NCI-H1436 treated with DMSO at 0.1 percent for 48 hours (cell line): ENCODE measurements at places on chromosomes 6 and 20.

DNA sequence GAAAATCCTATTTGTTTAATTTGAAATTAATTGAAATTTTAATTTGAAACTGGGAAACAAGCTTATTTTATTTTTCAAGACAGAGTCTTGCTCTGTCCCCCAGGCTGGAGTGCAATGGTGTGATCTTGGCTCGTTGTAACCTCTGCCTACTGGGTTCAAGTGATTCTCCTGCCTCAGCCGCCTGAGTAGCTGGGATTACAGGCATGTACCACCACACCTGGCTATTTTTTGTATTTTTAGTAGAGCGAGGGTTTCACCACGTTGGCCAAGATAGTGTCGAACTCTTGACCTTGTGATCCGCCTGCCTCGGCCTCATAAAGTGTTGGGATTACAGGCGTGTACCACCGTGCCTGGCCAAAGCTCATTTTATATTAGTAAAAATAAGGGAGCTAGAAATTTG lies 4.2 kb downstream of the SRSF3 start:
- no peak for DNase-seq

DNA sequence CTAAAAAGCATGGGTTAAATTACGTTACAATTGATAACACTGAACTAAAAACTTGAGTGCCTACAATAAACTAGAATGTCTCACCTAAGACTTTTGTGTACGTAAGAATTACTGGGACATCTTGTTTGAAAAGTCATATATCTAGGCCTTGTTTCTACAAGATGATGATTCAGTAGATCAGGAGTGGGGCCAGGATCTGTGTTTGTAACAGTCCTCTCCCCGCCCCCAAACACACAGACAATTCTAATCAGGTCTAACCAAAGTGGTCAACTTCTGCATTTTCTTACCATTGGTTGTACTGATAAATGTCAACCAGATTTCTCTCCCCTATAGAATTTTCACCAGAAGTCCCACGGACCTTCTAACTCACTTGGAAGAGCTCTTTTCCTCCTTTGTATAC lies 56.9 kb downstream of the RAMACL start:
- no peak for DNase-seq

DNA sequence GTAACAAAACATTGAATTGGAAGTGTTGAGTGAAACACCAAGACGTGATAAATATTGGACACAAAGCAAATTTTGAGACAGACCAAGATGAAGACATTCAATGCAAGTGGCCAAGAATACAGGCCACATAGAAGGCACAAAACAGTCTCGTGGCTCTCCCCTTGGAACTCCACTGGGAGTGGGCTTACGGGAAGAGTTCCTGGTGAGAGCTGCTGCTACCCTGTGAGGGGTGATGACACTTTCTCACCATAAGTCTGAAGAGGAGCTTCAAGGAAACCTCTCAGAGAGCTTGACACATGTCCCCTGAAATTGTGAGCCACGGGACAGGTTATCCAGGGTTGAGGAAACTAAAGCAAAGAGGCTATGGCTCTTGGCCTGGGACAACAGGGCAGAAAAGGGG lies 48.6 kb upstream of the SLC22A16 start:
- no peak for DNase-seq

GRCh38 chr20:62822788-62823651 lies 6.2 kb downstream of the COL9A3 start:
- DNase-seq = peak; percentile 63

- no peak for DNase-seq
Measured at GRCh38 chr6:15504040-15504495, 158.8 kb downstream of the DTNBP1 start.

- no peak for DNase-seq
Measured at GRCh38 chr20:48652961-48653705, 174.7 kb downstream of the PREX1 start.

DNA sequence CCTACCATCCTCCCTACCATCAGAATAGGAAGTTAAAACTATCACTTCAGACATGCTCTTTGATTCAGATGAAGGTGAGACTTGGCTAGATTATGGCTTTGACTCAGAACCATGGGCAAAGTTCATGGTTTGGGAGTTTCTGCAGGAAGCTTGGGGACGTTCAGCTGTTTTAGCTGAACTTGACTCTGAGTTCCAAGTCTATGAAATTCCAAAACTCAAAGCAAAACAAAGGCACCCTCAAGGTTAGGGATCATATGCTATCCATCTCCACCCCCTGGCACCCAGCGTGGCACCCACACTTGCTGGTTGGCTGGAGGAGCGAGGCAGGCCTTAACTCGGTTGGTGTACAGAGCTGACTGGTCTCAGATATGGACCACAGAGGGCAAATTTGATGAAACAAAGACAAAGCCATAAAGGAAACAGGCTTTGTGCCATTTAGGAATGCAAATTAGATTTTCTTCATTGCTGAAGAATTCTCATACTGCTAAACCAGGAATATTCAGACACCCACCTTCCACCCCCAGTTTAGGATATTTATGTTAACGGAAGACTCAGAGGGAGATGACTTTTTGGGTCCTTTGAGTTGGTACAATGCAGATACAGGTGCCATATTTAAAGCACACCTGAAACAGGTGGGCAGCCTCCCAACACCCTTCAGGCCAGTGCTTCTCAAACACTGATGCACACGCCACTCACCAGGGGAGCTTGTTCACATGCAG lies 88.4 kb upstream of the SLC22A16 start:
- no peak for DNase-seq

GRCh38 chr20:63133481-63134091 lies 82.3 kb downstream of the YTHDF1 start:
- no peak for DNase-seq

DNA sequence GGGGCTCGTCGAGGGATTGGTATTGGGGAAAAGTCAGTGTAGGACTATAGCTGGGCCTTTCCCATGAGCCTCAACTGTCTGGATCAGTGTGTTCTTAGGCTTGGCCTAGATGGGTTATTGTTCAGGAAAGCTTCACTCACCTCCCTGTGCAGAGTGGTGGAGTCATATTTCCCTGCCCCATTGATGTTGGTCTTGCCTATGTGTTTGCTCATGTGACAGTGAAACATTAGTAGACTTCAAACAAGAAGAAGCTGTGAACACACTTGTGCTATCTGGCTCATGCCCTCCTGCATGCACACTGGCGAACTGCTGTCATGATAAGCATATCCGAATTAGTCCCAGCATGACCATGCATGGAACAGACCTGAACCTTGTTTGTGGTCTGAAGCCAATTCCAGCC lies 171.1 kb downstream of the DHX35 start:
- no peak for DNase-seq

DNA sequence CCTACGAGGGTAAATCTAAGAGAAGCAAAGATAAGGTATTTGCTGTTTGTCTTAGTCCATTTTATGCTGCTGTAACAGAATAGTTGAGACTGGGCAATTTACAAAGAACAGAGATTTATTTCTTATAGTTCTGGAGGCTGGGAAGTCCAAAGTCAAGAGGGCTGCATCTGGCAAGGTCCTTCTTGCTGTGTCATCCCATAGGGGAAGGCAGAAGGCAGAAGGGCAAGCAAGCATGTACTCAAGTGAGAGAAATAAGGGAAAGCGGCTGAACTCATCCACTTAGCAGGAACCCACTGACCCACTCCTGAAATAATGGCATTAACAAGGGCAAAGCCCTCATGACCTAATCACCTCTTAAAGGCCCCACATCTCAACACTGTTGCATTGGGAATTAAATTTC lies 102.7 kb downstream of the AGPAT4 start:
- DNase-seq = no peak

GRCh38 chr6:19827247-19827646 lies 9.9 kb upstream of the ID4 start:
- no peak for DNase-seq

DNA sequence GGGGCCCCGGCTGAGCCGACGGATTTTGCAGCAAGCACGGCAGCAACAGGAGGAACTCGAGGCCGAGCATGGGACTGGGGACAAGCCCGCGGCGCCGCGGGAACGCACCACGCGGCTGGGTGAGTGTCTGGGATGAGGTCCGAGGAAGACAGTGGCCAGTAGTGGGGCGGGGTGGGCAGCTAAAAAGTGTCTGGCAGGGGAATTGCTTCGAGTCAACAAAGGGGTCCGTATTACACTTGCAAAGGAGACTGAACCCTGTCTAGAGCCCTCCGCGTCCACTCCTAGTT lies 356 bp downstream of the BYSL start:
- DNase-seq = no peak

- no peak for DNase-seq
Measured at GRCh38 chr6:136766274-136766673, 26.0 kb downstream of the MAP3K5 start.

DNA sequence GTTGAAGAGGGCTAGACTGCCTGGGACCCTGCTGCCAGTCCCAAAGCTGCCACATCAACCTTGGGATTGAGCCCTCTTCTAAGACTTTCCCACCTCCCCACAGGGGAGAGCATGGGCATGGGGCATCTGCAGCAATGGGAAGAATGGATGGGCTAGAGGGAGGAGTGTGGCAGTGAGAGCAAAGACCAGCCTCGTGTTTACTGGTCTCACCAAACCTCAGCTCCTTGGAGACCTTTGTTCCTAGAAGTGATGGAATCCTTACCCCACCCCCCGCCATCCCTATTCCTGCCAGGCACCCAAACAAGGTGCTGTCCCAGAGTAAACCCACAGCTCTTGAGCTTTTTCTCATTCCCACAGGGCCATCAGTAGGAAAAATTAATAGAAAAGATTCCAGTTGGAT lies 20.0 kb upstream of the ARMC12 start:
- DNase-seq = no peak

- no peak for DNase-seq
Measured at GRCh38 chr6:133590196-133590595, 298.7 kb upstream of the TCF21 start.

DNA sequence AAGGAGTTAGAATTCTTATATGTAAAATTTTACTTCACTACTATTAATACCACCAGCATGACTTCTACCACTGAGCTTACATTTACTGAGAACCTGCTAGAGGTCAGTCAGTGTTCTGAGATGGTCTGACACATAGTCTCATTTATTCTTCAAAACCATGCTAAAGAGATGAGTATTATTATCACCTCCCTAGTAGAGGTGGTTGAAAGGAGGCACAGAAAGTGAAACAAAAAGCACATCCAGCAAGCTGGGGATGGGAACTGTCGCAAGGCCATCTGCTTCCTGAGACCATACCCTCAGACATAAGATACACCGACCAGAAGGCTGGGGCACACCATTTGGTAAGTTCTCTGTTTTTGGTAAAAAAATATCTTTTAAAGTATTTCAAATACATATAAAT lies 137.7 kb downstream of the INSM1 start:
- no peak for DNase-seq

GRCh38 chr6:84508981-84509380 lies 255.4 kb downstream of the TBX18 start:
- DNase-seq = no peak

DNA sequence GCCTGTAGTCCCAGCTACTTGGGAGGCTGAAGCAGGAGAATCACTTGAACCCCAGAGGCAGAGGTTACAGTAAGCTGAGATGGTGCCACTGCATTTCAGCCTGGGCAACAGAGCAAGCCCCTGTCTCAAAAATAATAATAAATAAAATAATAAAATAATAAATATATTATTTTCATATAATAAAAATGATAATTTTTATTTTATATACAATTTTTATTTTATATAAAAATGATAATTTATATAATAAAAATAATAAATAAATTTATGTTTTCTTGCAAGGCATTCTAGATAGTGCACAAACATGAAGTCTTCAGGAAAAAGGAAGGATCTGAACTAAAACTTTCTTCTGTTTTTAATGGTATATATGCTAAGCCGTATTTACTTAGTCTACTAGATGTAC lies 12.6 kb upstream of the SGK1 start:
- no peak for DNase-seq

GRCh38 chr6:116459927-116460326 lies 1.2 kb upstream of the CALHM6 start:
- DNase-seq = no peak
